ENCODE measurements at places on chromosomes 11 and 22.

GRCh38 chr22:33271390-33272161 is 213.4 kb upstream of the SYN3 start:
- DNase-seq = no peak

DNA sequence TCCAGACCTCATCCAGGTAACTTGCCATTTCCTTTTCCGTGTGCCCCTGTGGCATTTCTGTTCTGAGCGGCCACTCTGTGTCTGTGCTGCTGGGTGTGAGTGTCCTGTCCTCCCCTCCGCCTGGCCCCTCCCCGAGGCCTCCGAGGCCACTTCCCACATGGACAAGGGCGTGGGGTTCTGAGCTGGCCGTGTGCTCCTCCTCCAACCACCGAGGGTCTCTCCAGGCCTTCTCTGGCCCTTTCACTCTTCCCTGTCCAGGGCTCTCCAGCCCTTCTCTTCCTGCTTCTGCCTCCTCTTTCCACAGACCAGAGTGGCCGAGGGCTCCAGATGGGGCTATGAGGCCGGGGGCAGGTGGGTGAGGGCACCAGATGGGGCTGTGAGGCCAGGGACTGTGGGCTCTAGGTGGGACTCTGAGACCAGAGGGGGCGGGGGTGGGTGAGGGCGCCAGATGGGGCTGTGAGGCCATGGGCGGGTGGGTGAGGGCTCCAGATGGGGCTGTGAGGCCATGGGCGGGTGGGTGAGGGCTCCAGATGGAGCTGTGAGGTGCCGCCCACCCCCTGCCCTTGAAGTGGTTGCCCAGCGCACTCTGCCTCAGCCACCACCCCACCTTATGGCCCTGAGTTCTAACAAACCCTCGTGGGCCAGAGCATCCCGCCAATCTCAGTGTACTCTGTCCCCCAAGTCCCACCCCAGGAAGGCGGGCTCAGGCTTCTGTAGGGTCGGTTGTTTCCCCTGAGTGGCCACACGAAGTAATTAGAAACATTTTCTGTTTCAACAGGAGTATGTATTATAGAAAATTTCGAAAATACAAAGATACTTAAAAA is 24.1 kb downstream of the PTDSS2 start:
- DNase-seq = no peak

GRCh38 chr11:45765836-45766235 is 39.1 kb upstream of the SLC35C1 start:
- DNase-seq = no peak

- no peak for DNase-seq
Observed at GRCh38 chr11:104104201-104104600, 59.7 kb downstream of the PDGFD start.

- peak; percentile 80 for DNase-seq
Observed at GRCh38 chr11:3153291-3153861, 11.7 kb downstream of the OSBPL5 start.

- peak; percentile 64 for DNase-seq
Observed at GRCh38 chr11:27281740-27282590, 81.0 kb downstream of the CCDC34 start.

- DNase-seq = no peak
Observed at GRCh38 chr11:117861151-117862018, 15.1 kb downstream of the FXYD6 start.

DNA sequence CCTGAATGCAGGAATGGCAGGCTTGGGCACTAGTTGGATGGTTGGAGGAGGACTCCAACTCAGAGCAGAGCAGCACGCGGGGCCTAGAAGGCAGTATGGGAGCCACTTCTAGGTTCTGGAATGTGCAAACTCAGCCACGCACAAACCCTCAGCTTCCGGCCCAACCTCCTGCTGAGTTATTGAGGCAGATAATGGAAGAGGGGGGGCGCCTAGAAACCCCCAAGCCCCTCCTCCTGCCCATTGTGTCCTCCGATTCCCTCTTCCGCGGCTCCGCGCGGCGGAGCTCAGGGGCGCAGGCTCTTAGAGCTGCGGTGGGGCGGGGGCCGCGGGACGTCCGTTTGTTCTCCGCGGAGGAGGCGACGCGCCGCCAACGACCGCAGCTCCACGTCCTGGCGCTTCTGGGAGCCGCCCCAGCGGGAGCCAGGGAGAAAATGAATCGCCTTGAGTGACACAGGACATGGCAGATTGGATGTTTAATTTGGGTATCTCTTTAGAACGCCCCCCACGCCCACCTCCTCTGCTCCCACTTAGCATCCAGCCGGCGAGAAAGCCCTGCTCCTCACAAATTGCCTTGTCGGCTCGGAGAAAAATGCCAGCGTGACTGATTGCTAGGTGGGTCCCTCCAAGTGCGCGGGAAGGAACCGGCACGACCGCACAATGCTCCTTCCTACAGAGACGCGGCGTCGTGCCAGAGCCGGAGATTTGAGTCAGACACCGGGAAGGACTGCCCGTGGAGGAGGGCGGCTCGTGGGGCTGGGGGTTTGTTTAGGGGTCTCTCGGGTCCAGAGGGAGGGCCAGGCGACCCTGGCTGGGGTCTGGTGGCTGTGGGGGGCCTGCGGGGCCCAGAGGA is 144.6 kb downstream of the NECTIN1 start:
- peak; percentile 75 for DNase-seq

DNA sequence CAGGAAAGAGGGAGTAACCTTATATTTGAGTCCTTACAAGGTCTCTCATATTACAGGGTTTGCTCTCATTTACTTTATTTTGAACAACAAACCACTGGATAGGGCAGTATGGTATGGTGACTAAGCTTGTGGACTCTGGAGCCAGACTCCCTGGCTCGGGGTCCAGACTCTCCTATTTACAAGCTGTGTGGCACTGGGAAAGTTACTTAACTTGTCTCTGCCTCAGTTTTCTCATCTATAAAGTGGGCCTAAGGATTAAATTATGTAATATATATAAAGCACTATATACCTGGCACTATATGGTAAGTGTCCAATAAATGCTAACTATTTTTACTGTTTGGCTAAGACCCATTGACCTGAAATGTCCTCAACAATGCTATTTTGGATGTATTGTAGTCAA is 1.7 kb upstream of the DCHS1 start:
- DNase-seq = no peak

DNA sequence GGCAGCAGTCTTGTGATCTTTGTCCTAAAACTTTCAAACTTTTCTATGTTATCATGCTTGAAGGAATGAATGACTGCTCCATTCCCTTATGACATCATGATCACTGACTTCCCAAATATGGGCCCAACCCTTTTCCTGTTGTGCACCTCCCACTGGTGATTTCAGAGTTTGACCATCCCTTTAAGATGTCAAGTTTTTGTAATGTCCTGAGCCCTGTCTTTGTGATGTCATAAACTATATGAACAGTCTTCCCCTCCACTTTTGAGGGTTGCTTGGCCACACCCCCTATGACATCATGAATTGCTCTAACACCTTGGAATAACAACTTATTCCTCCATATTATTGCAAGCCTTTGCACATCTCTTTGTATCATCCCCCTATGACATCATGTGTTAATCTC is 16.5 kb upstream of the NUCB2 start:
- DNase-seq = no peak

DNA sequence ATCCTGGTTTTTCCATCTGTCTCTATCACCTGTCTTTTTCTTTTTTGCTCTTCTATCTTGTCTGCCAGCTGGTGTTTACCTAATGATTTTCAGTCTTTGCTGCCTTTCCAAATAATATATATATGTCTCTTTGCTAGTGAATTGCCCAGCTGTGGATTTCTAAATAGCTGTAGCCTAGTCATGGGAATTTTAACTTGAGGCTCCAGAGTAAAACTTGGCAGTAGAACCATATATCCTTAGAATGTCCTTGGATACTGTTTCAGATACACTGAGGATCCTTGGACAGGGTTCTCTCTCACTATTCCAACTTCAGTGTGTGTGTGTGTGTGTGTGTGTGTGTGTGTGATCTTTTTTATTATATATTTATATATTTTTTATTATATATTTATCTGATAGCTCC is 2285.3 kb downstream of the LRRC4C start:
- no peak for DNase-seq

DNA sequence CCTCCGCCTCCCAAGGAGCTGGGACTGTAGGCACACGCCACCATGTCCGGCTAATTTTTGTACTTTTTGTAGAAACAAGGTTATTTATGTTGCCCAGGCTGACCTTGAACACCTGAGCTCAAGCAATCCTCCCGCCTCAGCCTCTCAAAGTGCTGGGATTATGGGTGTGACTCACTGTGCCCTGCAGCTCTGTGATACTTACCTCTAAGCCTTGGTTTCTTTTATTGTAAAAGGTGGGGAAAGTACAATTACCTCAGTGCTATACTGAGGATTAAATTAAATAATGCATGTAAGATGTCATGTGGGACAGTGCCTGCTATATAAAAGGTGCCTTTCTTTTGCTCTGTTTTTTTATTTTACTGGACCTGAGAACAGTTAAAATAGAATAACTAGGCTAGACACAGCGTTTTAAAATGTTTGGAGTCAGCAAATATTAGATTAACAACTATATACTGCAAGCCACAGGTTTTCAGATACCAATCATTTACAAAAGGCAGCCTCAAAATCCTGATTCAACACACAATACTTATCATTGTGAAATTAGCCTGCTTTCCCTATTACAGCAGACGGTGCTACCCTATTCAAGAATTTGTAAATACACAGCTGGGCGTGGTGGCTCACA is 30.0 kb downstream of the PRR14L start:
- DNase-seq = no peak

DNA sequence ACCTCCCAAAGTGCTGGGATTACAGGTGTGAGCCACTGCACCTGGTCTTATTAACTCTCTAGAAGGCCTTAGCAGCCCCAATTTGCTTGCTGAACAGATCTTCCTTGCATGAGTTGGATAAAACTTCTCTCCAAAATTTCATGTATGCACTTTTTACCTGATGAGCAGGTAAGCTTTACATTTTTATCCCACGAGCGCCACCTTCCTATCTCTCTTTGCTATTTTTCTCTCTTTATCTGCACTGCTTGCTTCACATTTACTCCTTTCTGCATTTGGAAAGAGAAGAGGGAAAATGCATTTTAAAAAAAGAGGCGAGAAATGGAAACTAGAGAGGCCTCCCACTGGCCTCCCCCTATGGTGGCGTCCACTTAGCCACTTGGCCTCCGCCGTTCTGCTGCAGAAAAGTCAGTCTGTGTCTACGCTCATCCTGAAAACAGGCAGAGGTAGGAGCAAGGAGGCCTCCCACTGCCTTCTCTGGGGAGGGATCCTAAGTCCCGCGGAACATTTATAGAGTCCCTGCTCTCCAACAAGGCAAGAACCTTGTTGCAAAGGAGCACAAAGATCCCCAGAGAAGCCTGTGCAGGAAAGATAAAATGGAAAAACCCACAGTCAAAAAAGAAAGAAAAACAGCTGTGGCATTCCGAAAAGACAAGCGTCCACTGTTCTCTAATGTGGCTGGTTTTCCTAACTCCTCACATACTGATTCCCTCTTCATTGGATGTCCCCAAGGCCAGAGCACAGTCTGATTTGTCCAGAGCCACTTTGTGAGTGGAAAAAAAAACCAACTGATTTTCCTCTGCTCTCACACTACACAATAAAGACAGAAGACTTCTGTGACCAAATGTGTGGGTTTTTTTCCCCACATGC is 62.2 kb upstream of the INCENP start:
- no peak for DNase-seq

GRCh38 chr22:50527921-50528681 is 1.7 kb downstream of the TYMP start:
- no peak for DNase-seq

DNA sequence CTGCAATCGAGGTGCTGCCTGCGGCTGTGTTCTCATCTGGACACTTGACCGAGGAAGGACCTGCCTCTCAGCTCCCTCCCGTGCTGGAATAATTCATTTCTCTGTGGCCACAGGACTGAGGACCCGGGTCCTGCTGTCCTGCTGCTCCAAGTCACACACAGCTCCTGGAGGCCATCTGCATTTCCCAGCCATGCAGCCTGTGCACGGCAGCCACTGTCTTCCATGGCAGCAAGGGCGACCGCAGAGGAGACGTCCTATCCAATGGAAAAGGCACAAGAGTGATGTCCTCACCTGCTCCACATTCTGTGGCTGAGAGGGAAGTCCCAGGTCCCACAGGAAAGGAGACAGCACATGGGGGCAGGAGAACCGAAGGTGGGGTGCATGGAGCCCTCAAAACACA is 495.8 kb downstream of the BRD1 start:
- no peak for DNase-seq

- no peak for DNase-seq
Observed at GRCh38 chr22:19277785-19278184, 13.7 kb downstream of the CLTCL1 start.

- no peak for DNase-seq
Observed at GRCh38 chr22:50585238-50585637, 2.6 kb upstream of the CHKB start.

DNA sequence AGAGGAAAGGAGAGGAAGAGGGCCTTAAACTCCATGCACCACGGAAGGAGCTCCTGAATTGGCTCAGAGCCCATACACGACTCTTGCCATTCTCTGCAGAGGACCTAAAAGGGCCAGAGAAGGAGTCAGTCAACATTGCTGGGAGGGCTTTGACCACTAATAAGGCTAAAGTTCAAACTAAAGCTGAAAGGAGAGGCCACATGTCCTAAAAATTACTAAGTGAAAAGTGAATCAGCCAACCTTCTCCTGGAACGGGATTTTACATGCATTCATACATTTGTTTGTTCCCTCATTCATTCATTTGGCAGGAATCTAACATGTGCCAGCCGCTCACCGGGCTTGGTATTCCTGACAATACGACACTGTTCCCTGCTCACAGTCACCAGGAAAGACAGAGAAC is 10.5 kb downstream of the CLMP start:
- DNase-seq = peak; percentile 32

GRCh38 chr22:24325105-24325757 is 54.6 kb downstream of the SPECC1L start:
- DNase-seq = peak; percentile 79

GRCh38 chr11:126808836-126809235 is 191.7 kb downstream of the KIRREL3 start:
- DNase-seq = no peak

- no peak for DNase-seq
Observed at GRCh38 chr11:64379817-64380709, 21.1 kb downstream of the RPS6KA4 start.

DNA sequence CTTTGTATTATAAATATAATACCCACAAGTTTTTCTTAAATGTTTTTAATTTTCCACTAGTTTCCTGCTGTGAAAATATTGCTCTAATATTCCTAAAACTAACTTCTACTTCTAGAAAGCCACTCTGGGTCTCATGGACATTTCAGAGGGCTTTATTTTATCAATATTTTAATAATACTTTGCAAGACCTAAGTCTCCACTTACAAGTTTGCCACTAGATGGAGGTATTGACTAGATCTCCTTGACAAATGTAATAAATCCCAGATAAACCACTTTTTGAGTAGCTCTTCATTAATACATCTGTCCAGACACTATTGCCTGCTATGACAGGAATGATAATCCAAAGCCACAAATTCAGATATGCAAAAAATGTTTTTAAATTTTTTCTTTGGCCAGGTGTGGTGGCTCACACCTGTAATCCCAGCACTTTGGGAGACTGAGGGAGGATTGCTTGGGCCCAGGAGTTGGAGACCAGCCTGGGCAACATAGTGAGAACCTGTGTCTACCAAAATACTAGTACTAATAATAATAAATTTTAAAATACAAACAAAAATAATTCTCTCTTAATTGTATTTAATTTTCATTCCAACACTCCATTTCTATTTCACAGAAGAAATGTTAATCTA is 3.5 kb upstream of the ACAT1 start:
- peak; percentile 76 for DNase-seq
